ENCODE measurements at places on chromosomes 11 and 22.

DNA sequence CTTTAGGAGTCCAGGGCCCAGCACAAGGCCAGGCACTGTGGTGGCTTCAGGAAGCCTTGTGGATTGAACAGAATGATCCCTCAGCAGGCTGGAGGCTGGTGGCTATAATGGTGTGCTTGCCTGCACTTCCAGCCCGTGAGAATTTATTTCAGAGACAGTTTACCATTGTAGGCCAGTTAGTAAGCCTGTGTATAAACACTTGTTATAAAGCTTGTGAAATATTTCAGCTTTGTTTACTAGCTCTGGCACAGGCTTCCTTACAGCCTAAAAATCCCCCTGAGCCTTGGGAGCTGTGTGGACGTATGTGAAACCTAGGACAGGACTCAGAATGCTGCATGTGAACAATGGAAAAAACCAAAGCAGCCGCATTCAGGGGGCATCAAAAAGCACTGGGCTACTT is 26.6 kb upstream of the ACER3 start:
- DNase-seq, result no peak

GRCh38 chr11:94315664-94316063 is 11.3 kb downstream of the IZUMO1R start:
- no peak for DNase-seq

- no peak for DNase-seq
Measured at GRCh38 chr11:117303646-117304315, 12.3 kb downstream of the BACE1 start.

DNA sequence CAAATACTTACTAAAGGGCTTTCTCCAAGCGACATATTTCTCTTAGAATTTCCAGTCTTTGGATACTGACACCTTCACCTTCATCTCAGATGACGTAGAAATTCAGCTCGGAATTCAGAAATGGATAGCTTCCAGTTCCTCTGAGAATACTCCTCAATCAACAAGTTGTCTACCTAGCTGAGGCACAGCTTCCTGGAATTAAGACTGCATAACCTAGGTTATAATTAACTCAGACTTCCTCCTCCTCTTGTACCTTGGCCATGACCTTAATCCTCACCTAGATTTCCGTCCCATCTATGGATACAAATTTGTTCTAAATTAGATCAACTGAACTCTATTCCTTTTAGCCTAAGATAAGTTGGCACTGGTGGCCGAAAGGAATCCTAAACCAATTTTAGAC is 17.4 kb downstream of the ATP5MG start:
- DNase-seq, result no peak

DNA sequence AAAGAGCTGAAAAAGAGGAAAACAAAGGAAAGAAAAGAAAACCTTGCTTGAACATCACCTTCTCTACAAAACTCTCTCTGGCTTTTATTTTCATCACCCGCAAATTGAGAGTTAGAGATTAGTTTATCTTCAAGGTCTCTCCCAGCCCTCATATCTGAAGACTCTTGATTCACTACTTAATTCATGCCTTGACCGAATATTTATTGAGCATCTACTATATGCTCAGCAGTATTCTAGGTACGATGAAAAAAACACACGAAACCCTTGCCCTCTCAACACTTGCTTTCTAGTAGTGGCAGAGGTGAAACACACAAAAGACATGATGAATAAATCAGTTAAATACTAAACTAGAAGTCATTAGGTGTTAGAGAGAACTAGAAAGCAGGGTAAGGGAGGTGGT is 150.6 kb upstream of the CADM1 start:
- no peak for DNase-seq

DNA sequence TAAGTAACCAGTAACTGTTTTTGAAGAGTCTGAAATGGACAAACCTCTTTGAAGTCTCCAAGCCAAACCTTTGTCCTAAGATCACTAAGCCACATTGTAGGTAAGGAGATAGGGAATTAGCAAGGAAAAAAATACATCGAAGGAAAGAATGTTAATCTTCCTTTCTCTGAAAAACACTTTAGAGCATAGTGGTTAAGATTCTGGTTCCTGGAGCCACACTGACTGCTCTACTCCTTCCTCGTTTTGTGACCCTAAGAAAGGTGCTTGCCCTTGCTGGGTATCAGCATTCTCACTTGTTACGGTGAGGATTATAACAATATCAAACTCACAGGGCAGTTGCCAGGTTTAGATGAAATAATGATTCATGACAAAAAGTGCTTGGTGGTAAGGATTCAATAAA is 104.0 kb downstream of the SIK3 start:
- no peak for DNase-seq

GRCh38 chr11:6812390-6813005 is 13.0 kb upstream of the OR6A2 start:
- no peak for DNase-seq

DNA sequence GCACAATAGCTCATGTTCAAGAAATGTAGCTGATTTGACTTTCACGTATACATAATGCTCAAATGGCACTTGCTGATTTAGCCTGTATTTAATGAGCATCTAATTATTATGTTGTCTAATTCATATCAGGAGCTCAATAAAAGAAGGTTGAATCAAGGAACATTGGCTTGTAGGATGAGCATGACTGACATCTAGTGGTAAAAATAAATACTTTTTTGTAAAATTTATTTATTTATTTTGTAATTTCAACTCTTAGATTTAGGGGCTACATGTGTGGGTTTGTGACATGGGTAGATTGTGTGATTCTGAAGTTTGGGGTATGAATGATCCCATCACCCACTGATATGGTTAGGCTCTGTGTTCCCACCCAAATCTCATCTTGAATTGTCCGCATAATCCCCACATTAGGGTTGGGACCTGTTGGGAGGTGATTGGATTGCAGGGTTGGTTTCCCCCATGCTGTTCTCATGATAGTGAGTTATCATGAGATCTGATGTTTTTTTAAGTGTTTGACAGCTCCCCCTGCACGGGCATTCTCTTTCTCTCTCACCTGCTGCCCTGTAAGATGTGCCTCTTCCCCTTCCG is 1.7 kb upstream of the OR52E5 start:
- DNase-seq, result no peak

Data from hypothalamus (tissue), 51 donors.